CMK (cell line): ENCODE measurements at places on chromosomes 13 and 19.

GRCh38 chr13:46086421-46086922, 18.4 kb downstream of the CPB2 start:
- DNase-seq = no peak

DNA sequence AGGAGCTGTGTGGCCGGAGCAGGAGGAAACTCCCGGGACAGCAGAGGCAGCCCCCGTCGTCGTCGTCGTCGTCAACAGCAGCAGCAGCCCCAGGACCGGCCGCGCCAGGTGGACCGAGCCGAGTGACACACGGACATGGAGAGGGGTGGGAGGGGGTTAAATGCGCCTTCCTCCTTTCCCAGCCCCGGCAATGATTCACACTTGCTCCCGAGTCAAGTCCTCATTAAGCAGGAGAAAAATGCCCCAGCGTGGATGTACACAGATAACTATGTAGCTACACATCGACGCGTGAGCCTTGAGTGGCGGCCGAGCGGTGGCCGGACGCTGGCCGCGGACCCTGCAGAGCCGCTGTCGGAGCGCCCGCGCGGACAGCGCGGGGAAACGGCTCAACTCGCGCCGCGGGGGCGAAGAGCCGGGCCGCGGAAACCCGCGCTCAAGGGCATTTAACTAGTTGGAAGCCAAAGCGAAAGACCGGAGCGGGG, 645 bp downstream of the UBL3 start:
- DNase-seq = no peak

GRCh38 chr13:48621056-48621455, 32.7 kb upstream of the CYSLTR2 start:
- no peak for DNase-seq

DNA sequence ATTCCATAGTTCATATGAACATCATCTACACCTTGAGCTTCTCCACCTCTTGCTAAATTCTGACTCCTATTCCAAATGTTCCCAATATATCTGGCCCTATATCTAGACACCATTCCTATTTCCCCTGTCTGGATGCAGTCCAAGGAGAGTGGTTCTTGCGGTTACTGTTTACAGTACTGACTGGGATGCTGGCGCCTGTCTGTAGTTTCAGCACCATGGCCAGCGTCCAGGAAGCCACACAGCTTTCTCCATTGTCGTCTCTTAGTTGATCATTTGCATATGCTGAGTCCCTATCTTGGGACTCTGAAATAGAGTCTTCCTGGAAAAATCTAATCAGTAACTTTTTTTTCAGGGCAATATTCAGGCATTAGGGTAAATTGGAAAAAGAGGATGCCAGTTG, 14.9 kb downstream of the LAIR2 start:
- DNase-seq = peak; percentile 40

GRCh38 chr13:91247768-91248167, 99.7 kb upstream of the MIR17HG start:
- DNase-seq = no peak

DNA sequence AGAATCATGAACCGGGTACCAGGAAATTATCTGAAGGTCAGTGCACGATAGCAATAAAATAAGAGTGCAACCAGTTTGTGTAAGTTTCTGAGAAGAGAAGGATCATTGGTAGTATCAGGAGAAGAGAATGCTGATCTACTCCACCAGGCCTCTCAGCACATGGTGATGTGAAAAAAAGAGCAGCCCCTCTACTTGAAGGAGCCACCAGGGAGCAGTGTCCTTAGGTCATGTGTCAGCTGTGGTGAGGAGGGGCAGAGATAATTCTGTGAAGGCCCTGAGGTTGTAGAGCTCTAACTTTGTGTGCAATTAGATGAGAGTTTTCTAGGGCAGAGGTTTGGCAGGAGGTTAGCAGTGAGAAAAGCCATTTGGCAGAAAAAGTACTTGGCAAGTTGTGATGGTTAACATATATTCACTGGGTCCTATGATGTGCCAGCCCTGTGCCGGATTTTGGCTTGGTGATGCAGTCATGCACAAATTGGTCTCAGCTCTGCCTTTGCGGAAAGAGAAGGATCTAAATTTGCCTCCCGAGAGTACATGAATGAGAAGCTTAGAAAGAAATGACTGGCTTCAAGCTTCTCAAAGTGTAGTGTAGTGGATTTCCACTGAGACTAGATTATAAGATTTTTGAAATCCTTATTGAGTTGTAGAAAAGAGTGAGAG, 19.2 kb upstream of the ZC3H13 start:
- no peak for DNase-seq

- peak; percentile 70 for DNase-seq
Measured at GRCh38 chr19:570937-571565, 1.3 kb upstream of the BSG start.

GRCh38 chr13:40123962-40124632, 468.6 kb downstream of the COG6 start:
- DNase-seq = no peak

GRCh38 chr19:10885201-10886169, 14.1 kb downstream of the CARM1 start:
- no peak for DNase-seq

GRCh38 chr19:21468791-21469190, 36.6 kb upstream of the ZNF429 start:
- DNase-seq = no peak

DNA sequence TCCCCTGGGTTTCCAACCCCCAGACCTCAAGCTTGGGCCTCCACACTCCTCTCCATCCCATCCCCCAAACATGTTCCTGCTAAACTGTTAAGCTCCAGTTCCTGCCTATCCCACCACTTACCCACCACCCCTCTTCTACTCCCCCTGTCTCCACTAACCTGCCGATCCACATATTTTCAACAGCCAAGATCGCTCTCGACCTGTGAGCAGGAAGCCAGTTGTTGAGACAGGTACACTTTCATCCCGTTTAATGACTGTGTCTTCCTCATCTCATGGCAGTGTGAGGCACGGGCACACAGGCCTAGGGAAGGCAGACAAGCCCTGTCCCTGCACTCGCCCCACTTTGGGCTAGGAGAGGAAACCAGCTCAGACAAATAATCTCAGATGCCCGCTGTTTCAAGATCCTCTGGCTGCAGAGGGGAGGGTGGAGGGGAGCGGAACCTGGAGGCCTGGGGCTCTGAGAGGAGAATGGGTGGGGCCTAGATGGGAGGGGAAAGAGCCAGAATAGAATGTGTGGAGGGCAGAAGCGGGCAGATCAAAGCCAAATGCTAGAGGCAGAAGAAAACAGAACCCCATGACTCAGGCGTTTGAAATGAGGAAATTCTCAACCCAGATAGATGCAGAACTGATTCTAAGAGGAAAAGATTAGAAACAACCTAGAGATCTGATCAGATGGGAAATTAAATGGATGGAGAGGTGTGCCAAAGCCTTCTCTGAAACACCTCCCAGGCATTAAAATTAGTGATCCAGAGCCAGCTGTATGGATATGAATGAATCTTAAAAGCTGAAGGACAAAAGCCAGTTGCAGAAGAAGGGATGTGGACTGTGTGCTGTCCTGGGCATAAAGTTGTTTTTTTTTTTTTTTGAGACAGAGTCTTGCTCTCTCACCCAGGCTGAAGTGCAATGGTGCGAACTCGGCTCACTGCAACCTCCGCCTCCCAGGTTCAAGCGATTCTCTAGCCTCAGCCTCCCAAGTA, 16.9 kb upstream of the CYP2S1 start:
- no peak for DNase-seq

DNA sequence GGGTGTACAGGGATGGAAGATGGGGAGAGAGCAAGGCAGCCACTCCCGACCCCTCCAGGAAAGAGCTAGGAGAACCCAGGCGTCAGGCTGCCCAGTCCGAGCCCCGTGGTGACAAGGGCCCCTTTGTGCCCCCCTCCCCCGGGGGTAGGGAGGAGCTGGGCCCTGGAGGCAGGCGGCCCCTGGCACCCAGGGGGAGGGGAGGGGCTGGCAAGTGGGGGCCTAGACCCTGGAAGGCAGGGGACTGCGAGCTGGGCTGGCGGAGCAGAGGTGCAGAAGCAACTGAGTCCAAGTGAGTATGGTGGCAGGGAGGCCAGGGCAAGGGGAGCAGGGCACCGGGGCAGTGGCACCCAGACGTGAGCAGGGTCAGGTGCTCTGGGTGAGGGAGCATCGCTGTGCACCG, at the start of gene MAG:
MAG (plus strand) TSS at position 246 of the 400 bp plus-strand sequence. CDS start 3,248 bp downstream, outside the sequence.
- no peak for DNase-seq

- DNase-seq = peak; percentile 21
Measured at GRCh38 chr19:37594982-37595382, 306 bp downstream of the ZNF540 start.

DNA sequence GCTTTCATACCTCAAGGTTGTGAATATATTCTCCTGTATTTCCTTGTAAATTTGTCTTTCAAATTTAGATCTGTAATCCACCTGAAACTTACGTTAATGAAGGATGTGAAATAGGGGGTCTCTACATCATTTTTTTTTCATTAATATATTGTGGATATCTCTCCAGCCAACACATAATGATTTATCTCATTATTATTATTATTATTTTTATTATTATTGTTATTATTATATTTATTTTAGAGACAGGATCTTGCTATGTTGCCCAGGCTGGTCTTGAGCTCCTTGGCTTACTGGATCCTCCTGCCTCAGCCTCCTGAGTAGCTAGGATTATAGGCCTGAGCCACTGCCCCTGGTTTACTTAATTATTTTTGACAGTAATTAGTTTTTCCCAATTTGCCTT, 4.3 kb upstream of the LIPE start:
- DNase-seq = no peak

DNA sequence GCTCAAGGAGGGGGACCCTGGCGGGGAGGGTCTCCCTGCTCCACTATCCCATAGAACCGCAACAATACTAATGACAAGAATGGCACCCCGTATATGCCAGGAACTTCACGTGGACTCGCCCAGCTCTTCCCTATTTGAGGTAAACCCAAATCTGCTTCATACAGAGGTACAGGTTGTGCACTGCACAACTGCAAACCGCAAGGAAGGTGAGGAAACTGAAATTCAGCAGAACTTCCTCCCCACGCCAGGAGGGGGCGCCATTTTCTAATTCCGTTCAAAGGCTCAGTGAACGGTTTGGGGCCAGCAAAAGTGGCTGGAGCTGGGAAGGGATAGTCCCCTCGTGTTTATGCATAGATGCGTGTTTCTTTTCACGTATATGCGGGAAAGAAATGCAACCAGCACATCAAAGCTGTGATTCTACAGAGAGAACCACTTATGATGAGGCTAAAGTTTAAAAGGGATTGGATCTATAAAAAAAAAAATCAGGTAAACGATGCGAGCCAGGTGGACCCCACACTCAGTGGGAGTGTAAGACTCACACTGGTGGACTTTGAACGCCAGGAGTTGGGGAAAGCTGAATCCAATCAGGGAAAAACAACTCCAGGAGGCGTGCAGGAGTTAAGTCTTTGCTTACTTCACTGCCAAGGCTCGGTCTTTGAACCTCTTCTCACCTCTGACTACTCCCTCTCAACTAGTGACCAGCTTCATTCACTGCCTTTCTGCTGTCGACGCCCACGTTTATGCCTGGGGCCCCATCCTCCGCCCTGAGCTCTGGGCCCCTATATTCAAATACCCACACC, 20.3 kb downstream of the C19orf81 start:
- DNase-seq = no peak

DNA sequence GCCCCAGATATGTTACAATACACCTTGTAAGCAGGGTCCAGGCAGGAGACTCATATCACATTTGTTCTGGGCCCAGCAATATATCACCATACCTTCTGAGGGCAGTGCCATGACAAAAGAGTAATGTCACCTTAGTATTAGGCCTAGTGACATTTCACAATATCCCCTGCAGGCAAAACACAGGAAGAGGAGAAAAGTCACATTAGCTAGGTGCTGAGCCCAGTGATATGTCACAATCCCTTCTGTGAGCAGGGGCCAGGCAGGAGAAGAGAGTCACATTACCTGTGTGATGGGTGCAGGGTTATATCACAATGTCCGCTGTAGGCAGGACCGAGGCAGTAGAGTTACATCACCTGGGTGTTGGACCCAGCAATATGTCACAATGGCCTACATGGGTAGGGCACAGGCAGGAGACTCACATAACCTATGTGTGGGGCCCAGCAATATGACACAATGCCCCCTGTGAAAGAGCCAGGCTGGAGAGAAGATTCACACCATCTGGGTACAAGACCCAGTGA, 12.4 kb upstream of the ZNF91 start:
- no peak for DNase-seq

GRCh38 chr13:26133286-26133685, 81.5 kb upstream of the SHISA2 start:
- no peak for DNase-seq

GRCh38 chr19:11401808-11402543, 17.1 kb downstream of the RGL3 start:
- no peak for DNase-seq

DNA sequence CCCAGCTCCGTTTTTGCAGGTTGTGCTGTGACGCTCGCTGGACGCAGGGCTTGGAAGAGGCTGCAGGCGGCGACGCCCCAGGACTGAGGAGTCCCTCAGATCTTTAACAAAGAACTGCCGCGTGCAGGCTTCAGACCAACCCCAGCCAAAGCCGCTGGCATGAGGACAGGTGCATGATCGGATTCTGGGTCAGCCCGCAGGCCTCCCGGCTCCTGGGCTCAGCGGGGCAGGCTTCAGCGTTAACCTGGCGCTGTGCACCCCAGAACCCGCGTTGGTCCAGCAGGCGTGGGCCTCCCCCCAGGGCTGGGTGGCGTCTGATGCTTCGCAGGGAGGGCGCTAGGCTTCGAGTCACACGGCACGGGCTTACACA, 920 bp upstream of the TIMM13 start:
- DNase-seq = no peak

- no peak for DNase-seq
Measured at GRCh38 chr13:55816976-55817601, 1323.6 kb upstream of the PRR20A start.

DNA sequence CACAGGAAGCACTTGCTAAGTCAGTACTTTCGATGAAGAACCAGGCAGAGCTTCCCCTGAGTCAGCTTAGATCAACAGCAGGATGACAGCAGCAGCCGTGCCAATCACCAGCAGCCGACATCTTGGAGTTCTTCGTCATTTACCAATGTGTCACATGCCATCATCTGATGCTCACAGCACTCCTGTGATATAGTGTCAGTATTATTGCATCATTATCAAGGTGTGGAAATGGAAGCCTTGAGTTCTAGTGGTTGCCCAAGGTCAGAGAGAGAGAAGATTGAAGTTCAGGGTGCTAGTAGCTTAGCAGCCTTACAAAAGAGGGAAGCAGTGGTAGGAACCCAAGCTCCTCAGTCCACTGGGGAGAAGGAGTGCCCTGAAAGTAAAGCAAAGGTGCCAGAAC, 331.5 kb downstream of the ZNF536 start:
- no peak for DNase-seq

DNA sequence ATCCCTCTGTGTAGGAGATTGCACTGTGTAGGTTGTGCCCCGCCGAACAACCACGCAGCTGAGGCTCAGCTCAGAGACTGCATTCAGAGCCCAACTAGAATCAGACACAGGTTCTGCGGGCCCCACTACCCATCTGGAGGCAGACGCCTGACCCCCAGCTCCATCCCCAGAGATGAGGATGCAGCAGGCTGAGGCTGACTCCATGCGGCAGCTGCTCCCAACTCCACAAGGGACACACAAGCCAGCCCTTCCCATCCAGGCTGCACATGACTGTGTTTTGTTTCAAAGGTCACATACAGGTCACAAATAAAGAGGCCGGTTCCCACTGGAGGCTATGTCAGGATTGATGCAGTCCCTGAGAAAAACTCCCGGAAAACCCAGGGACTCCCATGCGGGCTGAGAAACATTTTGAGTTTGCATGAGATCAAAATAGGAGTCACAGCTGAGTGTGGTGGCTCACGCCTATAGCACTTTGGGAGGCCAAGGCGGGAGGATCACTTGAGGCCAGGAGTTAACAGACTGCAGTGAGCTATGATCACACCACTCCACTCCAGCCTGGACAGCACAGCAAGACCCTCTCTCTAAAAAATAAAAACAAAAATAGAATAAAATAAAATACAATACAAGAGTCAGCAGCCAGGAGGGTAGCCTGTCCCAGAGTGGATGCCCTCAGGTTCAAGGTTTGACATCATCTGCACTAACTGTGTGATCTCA, 14.0 kb downstream of the ELL start:
- DNase-seq = no peak
